Peyer's patch (tissue), 4 donors: ENCODE measurements at places on chromosomes 16 and 17.
A peak's percentile ranks its signal among the peaks of the same experiment; 100 is the strongest.

DNA sequence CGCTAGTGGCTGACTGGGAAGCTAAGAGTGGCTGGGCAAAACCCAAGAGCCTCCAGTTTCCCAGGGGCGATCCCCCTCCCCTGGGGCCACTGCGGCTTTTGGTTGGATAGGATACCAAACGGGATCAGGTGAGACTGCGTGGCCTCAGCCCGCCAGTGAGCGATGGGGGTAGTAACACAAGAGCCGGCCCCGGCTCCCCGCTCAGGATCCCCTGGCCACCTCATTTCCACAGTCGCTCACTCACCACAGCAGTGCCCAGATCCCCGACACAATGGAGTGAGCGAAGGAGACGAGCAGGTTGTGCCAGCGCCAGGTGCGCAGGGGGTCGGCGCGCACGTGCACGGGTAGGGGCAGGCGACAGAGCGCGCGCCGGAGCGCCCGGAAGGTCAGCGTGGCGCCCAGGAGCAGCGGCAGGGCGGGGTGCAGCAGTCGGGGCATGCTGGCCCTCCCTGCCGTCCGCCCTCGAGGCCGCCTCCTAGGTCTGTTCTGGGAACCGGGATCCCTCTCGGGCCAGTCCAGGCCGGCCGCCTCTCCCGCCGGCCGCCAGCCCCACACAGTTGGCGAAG lies 290 bp downstream of the TLCD1 start:
- peak overlapping the region; percentile 97 for H3K27ac ChIP-seq
- peak overlapping the region; percentile 74 for H3K4me3 ChIP-seq
- H3K36me3 ChIP-seq = no peaks in the 10 kb centered on the region

DNA sequence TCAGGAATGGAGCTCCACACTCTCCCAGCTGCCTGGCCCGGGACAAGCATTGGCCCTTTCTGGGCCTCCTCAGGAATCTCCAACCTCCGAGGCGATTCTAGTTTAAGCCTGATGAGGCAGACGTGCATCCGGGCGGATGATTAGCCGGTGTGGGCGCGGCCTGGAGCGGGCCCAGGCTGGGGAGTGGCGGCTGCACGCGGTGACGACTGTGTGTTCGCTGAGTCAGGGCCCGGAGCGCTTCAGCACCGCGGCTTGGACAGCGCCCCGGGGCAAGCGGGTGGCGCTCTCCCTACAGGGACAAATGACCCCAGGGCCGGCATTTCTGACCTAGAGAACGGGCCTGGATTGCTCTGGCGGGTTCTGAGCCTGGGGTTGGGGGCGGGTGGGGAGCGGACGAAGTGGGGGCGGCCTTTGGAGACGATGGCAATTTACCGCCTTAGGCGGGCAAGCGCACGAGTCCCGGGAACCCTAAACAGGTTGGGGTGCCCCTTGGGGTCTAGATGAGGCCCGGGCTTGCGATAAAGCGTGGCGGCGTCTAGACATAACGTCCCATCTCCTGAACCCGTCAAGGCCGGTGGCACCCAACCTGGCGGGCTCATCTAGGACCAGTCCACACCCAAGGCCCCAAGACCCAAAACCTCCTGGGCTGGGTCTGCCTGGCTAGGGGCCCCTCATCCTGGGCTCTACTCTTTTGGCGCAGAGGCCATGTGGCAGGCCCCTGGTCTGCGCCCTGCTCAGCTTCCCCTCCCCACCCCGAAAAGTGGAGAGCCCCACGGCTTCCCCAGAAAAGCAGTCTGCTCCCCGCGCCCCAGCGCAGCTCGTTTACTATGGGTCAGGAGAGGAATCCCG lies 22.3 kb upstream of the ZNHIT3 start:
- H3K4me1 ChIP-seq = no peaks in the 10 kb centered on the region
- DNase-seq = no peak
- H3K27me3 ChIP-seq = no peaks in the 10 kb centered on the region
- no peak overlapping the region for H3K4me3 ChIP-seq

GRCh38 chr17:55368706-55369105 lies 52.9 kb downstream of the MMD start:
- no peak overlapping the region for H3K27ac ChIP-seq
- H3K4me3 ChIP-seq = no peak overlapping the region
- no peak for DNase-seq

DNA sequence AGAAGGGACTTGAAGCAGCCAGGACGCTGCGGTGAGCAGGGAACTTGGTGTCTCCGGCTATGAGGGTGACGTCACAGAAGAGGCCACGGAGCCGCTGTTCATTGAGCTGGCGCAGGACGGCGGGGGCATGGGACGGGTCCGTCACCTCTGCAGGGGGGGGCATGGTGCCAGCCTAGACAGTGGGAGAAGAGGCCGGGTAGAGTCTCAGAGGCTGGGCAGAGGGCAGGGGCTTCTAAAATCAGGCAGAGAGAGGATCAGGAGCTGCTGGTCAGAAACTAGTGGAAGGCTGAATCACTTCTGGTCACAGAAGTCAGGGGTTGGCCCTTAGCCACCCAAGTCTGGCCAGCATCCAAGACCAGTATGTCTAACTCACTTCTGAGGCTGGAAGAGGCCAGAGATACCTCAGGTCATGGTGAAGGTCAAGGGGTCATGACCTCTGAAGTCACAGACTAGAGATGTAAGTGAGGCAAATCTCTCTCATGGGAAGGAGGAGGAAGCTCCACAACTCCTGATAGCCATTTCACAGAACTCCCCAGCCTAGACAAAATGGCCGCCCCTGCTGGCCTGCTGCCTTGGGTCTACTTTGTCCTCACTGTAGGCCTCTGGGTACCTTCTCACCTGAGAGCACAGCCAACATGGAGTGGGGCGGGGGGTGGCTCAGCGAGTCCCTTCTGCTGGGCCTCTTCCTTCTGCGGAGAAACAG lies 12.6 kb downstream of the ZBTB4 start:
- no peak for DNase-seq
- no peak overlapping the region for H3K4me3 ChIP-seq
- H3K36me3 ChIP-seq = no peaks in the 10 kb centered on the region
- peak overlapping the region; percentile 20 for H3K27ac ChIP-seq
- no peaks in the 10 kb centered on the region for H3K4me1 ChIP-seq
- no peaks in the 10 kb centered on the region for H3K27me3 ChIP-seq

DNA sequence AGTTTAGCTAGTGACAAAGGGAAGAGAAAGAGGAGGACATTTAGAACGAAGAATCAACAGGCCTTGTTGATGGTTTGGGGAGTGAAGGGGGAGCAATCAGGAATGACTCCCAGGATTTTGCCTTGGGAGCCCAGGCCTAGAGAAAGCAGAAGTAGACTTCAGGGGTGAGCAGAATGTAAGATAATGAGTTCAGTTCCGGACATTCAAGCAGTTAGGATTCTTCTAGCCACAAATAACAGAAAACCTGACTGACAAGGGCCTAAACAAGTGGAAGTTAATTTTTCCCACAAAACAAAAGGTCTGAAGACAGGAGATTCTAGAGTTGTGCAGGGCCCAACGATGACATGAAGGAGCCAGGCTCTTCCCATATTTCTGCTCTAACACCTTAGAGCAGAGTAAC lies 45.9 kb downstream of the SKAP1 start:
- H3K4me3 ChIP-seq = no peak overlapping the region
- DNase-seq = no peak
- no peaks in the 10 kb centered on the region for H3K27me3 ChIP-seq
- H3K4me1 ChIP-seq = peaks cover 4% of the 10 kb centered on the region

DNA sequence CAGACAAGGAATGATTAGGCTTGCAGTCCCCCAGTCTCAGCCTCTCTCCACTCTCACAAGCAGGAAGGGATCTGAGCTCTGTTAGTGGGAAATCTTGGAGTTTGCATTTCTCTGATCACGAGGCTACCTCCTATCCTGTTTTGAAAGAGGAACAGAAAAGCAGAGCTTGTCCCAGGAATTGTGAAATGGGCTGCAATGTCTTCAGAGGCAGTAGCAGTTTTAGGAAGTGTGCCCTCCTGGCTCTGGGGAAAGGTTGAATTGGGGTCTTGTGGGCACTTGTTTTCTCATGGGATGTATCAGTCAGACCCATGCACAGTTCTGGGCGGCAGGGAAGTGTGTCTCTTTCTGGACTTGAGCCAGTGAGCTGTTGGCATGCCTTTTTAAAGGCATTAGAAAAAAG lies 22.8 kb downstream of the NUP85 start:
- H3K27ac ChIP-seq = no peak overlapping the region
- no peaks in the 10 kb centered on the region for H3K27me3 ChIP-seq
- no peak for DNase-seq
- H3K4me3 ChIP-seq = no peak overlapping the region
- no peaks in the 10 kb centered on the region for H3K4me1 ChIP-seq

- no peaks in the 10 kb centered on the region for H3K4me1 ChIP-seq
- no peak overlapping the region for H3K4me3 ChIP-seq
- H3K36me3 ChIP-seq = no peaks in the 10 kb centered on the region
- DNase-seq = peak; percentile 56
- no peaks in the 10 kb centered on the region for H3K27me3 ChIP-seq
These were observed 118.5 kb downstream of the C16orf78 start for GRCh38 chr16:49491771-49492761.

DNA sequence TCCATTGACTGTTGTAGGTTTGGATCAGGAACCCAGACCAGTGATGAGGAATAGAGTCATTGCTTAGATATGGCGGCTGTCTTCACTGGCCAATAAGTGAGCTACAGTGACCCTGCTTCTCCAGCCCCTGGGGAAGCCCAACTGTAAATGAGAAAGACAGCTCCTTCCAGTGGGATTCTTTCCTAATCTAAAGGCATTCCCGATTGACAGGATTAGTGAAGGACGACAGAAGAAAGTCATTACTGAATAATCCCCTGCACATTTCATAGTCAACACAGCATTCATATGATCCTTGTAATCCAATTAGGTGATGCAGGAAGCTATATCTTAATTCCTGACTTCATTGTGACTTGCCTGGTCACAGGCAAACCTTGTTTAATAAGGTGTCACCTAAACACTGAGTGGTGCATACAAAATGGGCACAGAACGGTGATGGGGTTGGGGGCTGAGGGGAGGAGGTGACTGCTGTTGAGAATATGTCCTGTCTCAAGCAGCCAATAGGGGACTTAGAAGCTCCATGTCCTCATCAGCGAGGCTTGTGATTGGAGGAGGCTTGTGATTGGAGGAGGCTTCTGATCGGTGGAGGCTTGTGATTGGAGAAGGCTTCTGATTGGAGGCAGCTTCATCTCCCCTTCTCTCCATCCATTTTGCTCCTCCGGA lies 242.6 kb downstream of the XYLT1 start:
- no peaks in the 10 kb centered on the region for H3K4me1 ChIP-seq
- H3K27me3 ChIP-seq = no peaks in the 10 kb centered on the region
- H3K4me3 ChIP-seq = no peak overlapping the region
- no peak for DNase-seq
